ENCODE measurements at places on chromosomes 5 and 9.

GRCh38 chr9:14383294-14383693, 69.4 kb upstream of the NFIB start:
- DNase-seq: no peak

- DNase-seq: no peak
These were observed 111.1 kb downstream of the RGS3 start for GRCh38 chr9:113574441-113575262.

DNA sequence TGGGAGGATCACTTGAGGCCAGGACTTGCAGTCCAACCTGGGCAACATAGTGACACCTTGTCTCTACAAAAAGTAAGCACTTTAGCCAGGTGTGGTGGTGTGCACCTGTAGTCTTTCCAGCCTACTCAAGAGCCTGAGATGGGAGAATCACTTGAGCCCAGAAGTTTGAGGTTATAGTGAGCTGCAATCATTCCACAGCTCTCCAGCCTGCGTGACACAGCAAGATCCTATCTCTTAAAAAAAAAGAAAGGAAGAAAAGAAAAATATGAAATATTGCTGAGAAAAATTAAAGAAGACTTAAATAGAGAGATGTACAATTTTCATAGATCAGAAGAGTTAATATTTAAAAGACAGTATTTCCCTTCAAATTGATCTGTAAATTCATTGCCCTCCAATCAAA, 76.4 kb downstream of the SMIM15 start:
- DNase-seq: no peak

- DNase-seq: peak; percentile 75
These were observed 1050.2 kb downstream of the CDH12 start for GRCh38 chr5:21802869-21803490.

- DNase-seq: no peak
These were observed 8.7 kb upstream of the GRIN1 start for GRCh38 chr9:137130176-137130755.

GRCh38 chr9:136028760-136029470, 66.2 kb downstream of the NACC2 start:
- DNase-seq: no peak

GRCh38 chr5:102048940-102049339, 247.1 kb downstream of the SLCO4C1 start:
- peak; percentile 44 for DNase-seq

GRCh38 chr5:57171816-57172465, 1.9 kb upstream of the GPBP1 start:
- DNase-seq: no peak

GRCh38 chr5:6573651-6574101, 59.2 kb downstream of the NSUN2 start:
- DNase-seq: no peak

GRCh38 chr5:88145611-88146467, 122.8 kb downstream of the TMEM161B start:
- no peak for DNase-seq

GRCh38 chr9:130040984-130041647, 1.9 kb downstream of the FNBP1 start:
- no peak for DNase-seq

GRCh38 chr5:128665747-128666355, 127.8 kb upstream of the FBN2 start:
- DNase-seq: no peak

DNA sequence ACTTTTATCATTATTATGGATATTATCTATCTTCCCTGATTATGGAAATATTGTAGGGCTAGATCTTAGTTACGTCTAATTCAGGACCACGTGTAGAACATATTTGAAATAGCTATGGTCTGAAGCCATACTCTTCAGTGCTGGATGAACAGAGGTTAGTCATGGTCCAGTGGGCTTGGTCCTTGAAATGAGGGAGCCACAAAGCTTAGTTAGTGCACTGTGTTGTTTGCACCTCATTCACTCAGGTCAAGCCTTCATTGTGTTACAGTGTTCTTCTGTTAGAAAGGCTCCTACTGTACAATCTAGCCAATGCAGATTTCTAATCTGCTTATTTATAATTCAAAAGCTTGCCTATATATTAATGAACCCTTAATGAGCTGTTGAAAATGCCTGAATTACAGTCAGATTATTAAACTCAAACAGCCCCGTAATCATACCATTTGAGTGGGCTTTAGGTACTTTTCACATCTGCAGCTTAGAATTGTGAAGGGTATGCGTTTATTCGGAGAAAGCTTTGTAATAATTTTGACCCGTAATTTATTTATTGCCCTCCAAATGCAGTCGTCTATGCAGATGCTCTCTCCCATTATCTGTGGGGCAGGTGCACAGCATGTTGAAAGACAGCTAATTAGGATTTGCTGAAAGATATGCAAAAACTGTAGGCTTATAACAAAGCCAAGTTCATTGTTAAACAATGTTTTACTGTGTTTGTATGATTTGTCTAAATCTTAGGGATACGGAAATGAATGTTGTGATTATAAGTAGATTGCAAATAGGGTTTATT, 164.9 kb downstream of the PBX3 start:
- DNase-seq: no peak

- DNase-seq: no peak
These were observed 36.3 kb downstream of the TRIO start for GRCh38 chr5:14179446-14179845.

DNA sequence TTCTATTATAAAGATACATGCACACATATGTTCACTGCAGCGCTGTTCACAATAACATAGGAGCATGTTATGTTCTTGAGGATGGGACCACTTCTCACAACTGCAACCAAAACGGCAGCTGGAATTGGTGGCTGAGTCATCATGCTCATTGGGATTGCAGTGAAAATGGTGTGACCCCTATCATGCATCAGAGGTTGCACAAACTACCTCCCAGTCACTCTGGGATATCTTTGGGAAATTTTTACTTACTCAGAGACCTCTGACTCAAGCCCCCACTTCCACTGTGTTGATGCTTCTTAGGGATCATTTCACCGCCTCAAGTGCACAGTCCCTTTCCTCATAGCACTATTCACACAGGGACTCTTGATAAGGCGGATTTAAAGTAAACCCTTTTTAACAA, 474.1 kb downstream of the BNC2 start:
- no peak for DNase-seq

GRCh38 chr5:135547590-135548254, 12.0 kb upstream of the NEUROG1 start:
- DNase-seq: no peak

DNA sequence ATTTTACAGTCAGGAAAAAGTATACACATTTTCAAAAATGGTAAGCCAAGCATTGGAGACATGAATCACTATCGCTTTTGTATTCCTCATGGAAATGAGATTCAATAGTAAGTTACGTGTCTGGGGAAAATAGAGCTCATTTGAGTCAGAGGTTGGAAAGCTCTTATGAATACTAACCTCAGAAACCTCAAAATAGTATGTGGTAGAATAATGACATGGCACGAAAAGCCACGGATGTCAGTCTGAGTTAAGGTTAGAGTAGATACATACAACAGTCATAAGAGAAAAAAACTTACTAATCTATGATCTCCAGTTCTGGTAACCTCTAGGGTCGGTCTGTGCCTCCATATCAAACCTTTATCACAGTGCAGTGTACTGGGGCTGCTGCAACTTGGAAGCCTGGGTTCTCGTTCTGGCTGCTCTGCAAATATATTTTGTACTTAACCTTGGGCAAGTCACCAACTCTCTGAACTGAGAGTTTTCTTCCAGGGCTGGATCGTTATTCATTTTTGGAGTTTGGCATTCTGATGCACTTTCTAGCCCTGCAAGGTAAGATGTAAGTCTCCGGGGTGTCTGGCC, 31.8 kb downstream of the MAP1B start:
- DNase-seq: no peak

- no peak for DNase-seq
These were observed 8.4 kb downstream of the TGFBI start for GRCh38 chr5:136037001-136037705.

DNA sequence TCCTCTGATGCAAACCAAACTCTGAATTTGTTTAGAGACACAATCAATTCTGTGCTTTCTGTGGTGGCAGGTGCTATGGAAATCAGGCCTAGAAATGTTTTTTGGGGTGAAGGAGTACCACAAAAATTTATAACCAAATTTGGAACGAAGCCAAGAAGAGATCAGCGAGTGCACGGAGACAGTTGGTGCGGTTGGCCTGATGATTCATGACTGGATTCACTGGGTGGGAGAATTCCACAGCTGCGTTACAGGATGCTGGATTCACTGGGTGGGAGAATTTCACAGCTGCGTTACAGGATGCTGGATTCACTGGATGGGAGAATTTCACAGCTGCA, 135.6 kb upstream of the IRX4 start:
- DNase-seq: no peak

GRCh38 chr5:154384480-154385235, 61.1 kb upstream of the SAP30L start:
- no peak for DNase-seq

DNA sequence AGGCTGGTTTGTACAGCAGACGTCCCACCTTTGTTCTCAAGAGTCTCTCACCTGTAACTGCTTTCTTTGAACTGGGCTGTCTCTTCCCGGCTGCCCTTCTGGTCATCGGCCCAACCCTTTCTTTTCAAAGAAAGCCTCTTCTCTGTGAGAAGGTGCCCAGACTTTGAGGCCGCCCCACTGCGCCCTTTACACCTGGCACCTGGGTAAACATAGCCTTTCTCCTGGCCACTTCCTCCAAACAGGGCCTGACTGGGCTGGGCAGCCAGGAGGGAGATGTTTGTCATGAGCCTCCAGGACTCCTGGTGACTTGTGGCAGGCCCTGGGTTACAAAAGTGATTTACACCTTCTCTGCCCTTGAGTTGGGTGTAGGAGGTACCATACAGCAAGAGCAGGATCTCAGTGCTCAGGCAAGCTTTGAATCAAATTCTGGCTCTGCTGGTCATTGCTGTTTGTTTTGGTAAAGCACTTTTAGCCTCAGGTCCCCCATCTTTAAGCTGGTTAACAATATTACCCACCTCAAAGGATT, 127.2 kb upstream of the CXCL14 start:
- no peak for DNase-seq

DNA sequence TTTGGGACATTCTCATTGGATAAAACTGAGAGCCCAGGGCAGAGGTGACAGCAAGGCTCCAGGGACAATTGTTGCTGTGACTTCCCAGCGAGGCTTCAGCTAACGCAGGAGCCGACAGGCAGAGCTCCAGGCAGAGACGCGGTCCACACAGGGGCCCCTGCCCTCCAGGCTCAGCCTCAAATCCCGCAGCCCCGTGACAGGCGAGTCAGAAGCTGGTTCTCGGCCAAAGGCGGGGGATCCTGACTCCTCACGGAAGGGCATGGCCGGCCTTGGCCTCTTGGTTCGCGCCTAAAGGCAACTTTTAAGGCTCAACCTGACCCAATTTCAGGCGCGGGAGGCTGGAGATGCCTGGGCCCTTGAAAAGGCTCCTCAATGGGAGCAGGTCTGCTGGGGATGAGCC, 21.3 kb downstream of the SLC12A7 start:
- no peak for DNase-seq

DNA sequence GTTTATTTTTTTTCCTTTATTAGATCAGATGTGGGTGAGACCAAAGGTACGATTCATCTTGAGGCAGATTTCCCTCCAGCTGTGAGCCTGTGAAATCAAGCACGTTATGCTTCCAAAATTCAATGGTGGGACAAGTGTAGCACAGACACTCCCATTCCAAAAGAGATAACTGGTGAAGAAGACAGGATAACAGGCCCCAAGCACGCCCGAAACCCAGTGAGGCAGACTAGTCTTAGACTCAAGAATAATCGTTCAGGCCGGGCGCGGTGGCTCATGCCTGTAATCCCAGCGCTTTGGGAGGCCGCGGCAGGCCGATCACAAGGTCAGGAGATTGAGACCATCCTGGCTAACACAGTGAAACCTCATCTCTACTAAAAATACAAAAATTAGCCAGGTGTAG, 36.8 kb upstream of the COL5A1 start:
- no peak for DNase-seq

GRCh38 chr5:173108914-173109313, 35.4 kb upstream of the BNIP1 start:
- no peak for DNase-seq

GRCh38 chr5:141840280-141840812, 37.9 kb downstream of the PCDH1 start:
- no peak for DNase-seq

DNA sequence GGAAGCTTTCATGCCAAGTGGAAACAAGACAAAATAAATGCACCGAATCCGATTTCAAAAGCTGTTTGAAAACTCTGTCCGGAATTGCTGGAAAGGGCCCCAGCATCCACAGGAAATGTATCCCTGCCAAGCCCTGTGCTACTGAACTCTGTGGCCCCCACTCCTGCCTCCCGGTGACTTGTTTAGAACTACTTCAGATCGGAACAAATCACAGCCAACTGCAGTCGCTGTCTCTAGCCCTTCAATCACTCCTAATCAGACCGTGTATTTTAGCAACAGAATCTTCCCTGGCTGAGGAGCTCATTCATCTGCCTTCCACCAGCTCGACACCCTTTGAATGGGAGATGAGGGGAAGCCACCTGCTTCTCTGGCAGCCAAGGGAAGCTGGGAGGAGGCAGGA, 94.1 kb downstream of the KCNIP1 start:
- DNase-seq: no peak

- DNase-seq: no peak
These were observed 120.2 kb upstream of the CCDC152 start for GRCh38 chr5:42636425-42636824.

DNA sequence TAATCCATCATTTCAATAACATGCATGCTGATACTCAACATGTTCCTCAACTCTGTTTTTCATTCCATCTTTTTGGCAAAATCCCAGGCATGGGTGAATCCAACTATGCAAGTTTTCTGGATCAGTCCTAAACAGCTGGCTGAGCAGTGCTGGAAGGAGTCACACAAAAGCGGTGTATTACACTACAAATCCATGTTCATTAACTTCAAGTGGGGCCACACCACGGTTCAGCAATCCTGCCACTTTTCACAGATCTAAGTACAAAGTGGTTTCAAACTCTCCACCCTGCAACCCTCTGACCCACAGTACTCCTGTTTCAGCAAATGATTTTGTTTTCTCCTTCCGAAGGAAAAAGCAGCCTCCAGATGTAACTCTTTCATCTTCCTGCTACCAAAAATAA, 222.5 kb downstream of the EPB41L4A start:
- DNase-seq: no peak

GRCh38 chr9:89518466-89519365, 20.8 kb upstream of the SEMA4D start:
- DNase-seq: no peak
